ENCODE measurements at places on chromosomes 11 and 22.
A peak's percentile ranks its signal among the peaks of the same experiment; 100 is the strongest.

GRCh38 chr11:66327171-66328030 is 8.8 kb downstream of the RIN1 start:
- no peak for DNase-seq

- DNase-seq = no peak
These were observed 22.8 kb downstream of the PIM3 start for GRCh38 chr22:49983148-49984042.

GRCh38 chr22:41352058-41352457 is 29.7 kb upstream of the TEF start:
- no peak for DNase-seq

- no peak for DNase-seq
These were observed 47.0 kb downstream of the LDLRAD3 start for GRCh38 chr11:35990816-35991215.

- peak; percentile 76 for DNase-seq
These were observed 50.4 kb downstream of the FAM83F start for GRCh38 chr22:40044870-40045834.

GRCh38 chr11:66886671-66887221 is 29.9 kb downstream of the LRFN4 start:
- DNase-seq = no peak

DNA sequence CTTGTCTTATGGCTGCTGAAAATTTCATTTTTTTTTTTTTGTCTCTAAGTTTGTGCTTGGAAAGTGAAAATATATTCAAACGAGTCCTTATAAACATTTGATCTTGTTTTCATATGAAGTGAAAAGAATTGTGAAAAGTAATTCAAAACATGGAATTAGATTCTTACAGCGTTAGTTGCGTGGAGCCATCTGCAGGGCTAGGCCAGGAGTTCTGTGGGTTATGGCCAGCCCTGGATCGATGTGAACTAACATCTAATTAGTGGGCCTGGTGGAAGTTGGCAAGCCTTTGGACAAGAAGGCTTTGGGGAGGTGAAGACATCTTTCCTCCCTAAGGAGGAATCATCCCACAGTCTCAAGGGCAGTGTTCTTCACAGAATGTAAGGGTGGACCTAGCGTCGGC is 37.2 kb downstream of the PARVA start:
- DNase-seq = no peak

GRCh38 chr22:43993072-43993760 is 30.9 kb upstream of the PARVB start:
- DNase-seq = peak; percentile 44

DNA sequence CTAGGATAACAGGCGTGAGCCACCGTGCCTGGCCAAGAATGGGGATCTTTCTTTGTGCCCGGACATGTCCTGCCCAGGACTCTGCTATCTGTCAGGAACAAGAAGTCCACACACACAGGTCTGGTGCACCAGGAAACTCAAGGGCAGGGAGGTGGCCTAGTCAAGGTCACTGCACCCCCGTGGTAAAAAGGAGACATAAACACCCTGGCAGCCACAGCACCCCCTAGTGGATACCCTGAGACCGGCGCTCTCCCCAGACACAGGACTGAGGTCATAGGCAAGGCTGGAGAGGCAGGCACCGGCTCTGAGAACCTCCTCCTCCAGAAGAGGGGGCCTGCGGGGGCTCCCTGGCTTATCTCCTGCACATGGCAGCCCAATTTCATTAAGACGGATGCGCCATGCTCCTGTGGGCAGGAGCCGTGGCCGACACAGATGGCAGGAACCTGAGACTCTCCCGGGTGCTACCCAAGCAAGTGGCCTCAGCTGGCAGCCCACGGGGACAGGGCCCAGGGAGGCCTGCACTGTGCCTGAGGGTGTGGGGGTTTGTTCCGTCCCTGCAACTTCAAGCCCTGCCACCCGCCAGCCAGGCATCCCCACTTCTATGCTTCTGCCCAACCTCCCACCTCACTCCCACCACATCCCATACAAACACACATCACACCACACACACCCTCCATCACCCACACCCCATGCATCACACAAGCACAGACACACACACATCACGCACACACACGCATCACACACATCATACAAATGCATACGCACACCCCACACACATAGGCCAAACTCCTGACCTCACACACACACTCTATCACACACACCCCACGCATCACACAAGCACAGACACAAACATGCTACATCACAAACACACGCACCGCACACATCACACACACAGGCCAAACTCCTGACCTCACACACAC is 19.6 kb downstream of the MACROD1 start:
- DNase-seq = peak; percentile 50

Measured in central memory CD4-positive, alpha-beta T cell (primary cell).